ENCODE measurements at places on chromosomes 5 and 9. TPM values are rescaled to one million over a fixed set of nuclear protein-coding genes. Genes with fewer than 3 reads are reported as not detected.

GRCh38 chr9:9791611-9792010 is 821.2 kb downstream of the PTPRD start:
- DNase-seq: peak; percentile 13

DNA sequence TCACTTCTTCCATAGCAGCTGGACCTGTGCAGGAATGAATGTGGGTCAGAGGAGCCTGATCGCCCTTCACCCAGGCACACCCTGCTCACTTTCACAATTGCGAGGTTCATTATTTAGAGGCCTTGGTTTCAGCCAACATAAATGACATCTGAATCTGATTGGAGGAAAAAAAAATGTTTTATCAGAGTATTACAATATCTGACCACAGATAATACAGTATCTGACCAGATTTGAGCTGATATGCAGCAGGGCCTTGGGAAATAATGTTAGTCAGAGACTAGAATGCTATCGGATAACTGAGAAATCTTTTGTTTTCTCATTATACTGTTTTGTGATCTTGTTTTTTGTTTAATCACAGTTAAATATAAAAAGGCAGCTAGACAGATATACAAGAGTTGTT is 7.7 kb downstream of the ICE1 start:
- no peak for DNase-seq

DNA sequence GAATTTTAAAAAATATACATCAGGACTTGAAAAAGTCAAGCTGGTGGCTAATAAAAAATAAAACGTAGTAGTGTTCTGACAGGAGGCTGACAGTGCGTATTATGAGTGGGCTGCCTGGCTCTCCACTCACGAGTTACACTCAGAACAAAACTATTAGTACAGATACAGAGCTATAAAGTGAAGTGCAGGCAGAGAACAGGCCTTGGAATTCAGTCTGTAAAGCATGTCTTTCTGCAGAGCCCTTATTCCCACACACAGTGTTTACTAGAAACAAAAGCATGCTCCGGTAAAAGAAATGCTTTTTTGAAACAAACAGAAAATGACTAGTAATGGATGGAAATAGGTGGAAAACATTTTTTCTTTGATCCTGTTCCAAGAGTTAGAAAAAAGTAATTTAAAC is 334.7 kb downstream of the DIRAS2 start:
- no peak for DNase-seq

Gene FCHSD1
- polyA plus RNA-seq: 32.7 TPM

Gene PCDHGA12
- polyA plus RNA-seq: 1.2 TPM
